ENCODE measurements at places on chromosomes 5 and 9.

- no peak for DNase-seq
Observed at GRCh38 chr5:92401-93220, 643 bp downstream of the PLEKHG4B start.

DNA sequence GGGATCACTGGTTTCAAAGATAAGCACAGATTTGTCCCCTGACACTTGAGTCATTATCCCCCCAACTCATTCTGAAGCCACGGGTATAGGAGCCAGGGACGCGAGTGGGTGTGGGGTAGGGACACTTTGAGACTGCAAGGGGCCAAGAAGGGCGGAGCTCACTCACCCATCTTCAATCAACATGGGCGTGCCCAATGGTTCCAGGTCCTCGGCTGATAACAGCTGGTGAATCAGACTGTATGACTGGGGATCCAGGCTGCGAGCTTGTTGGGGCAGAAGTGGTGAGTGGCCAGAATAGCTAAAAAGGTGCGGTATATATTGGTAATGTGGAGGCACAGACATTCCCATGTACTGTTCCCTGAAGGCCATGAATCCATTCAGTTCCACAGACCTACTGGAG lies 30.7 kb upstream of the NR5A1 start:
- DNase-seq, result no peak

- DNase-seq, result no peak
Observed at GRCh38 chr5:176650354-176650884, 3.1 kb downstream of the TSPAN17 start.

GRCh38 chr9:92257327-92257726 lies 36.2 kb downstream of the IARS1 start:
- DNase-seq, result no peak

- DNase-seq, result no peak
Observed at GRCh38 chr9:14316602-14317300, 2.8 kb upstream of the NFIB start.

GRCh38 chr9:102967979-102968378 lies 27.2 kb upstream of the CYLC2 start:
- DNase-seq, result no peak

- no peak for DNase-seq
Observed at GRCh38 chr5:178524093-178524882, 65.9 kb downstream of the COL23A1 start.

GRCh38 chr5:32791536-32792243 lies 80.6 kb downstream of the NPR3 start:
- DNase-seq, result no peak

- no peak for DNase-seq
Observed at GRCh38 chr9:134855231-134855899, 25.2 kb upstream of the FCN2 start.

DNA sequence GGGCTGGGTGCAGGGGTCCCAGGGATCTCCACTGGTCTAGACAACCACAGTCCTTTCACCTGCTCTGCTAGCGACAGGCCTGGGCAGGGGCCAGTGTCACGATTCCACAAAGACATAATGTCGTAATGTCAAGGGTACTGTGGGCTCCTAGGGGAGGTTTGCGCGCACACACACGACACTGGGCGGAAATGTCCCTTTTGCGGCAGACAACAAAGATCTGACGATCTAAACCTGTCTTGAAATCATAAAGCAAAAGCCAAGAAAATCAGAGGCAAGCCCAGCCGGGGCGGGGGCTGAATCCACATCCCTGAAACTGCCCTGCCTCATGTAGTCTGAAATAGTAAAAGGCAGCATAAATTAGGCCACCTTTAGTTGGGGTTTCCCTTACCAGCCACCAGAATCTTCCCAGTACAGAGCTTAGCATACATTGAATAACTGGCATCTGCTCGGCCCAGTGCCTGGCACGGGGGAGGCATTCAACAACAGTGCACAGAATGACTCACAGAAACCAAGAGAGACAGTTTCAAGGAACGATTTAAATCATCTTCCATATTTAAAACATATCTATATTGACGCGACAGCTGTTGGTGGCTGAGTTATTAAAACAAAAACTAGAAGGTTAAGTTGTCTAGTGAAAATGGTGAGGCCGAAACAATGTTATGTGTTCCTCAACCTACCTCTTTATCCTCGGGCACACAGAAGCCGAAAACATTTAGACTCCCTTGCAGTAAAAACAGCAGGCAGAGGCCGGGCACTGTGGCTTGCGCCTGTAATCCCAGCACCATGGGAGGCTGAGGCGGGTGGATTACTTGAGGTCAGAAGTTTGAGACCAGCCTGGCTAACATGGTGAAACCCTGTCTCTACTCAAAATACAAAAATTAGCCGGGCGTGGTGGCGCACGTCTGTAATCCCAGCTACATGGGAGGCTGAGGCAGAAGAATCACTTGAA lies 151.0 kb downstream of the MYO10 start:
- no peak for DNase-seq

DNA sequence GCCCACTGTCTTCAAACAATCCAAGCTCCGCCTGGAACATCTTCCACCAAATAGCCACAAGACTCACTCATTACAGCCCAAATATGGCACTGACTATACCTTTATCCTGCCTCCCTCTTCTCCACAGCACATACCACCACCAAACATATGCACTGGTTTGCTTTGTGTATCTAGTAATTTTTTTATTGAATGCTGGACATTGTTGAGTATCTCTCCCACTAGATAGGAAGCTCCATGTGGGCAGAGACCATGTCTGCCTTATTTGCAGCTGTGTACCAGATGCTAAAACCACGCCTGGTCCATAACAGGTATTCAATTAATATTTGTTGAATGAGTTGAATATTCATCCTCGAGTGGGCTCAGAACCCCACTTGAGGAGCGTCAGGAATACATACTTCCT lies 67.2 kb upstream of the FUBP3 start:
- no peak for DNase-seq

All from esophagus squamous epithelium (tissue), 5 donors.